ENCODE measurements at places on chromosomes 12 and 14.

GRCh38 chr14:42011221-42011620 lies 404.5 kb downstream of the LRFN5 start:
- no peak for DNase-seq

DNA sequence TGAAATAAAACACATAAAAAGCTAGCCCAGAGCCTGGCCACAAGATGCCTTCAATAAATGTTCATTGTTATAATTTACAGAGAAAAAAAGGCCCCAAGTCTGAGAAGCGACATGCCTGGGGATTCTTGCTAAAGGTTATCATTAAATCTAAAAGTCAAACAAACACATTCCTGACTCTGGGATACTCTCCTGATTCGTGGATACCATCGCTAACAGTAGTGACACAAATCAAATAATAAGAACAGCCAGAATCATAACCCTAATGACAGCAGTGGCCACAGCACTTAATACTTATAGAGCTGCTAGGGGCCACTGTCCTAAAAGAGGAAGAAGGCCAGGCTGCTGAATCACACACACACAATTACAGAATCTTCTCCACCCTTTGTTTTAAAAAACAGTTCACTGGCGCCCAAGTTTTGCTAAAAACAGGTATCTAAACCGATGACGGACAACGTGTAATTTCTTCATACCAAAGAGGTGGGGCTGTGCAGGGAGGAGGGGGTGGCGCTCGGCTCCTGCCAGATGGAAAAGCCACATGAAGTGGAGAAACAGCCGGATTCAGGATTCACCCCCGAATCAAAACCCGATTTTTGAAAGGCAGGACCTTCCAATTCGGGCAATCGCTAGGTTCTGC lies 1.2 kb downstream of the CLIP1 start:
- peak; percentile 31 for DNase-seq

DNA sequence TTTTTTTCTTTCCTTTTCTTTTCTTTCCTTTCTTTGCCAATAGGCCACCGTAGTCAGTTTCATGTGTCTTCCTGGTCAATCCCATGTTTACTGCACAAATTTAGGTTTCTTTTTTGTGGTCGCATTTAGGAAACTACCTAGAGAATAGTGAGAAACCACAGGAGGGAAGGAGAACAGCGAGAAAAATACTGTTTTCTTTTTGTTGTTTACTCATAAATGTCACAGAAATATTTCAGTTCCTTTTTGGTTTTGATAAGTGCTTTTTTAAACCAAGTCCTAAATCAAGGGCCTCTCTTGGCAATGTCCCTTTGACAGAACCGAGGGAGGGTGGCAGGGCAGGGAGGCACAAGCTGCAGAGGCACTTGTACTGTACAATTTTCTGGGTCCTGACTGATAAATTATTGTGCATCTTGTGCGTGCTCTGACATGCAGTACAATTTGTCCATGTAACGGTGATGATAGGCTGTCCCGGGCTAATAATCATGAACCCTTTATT lies 326.1 kb downstream of the CACNA1C start:
- no peak for DNase-seq

- DNase-seq = no peak
Measured at GRCh38 chr12:3122841-3123678, 45.9 kb downstream of the TSPAN9 start.

DNA sequence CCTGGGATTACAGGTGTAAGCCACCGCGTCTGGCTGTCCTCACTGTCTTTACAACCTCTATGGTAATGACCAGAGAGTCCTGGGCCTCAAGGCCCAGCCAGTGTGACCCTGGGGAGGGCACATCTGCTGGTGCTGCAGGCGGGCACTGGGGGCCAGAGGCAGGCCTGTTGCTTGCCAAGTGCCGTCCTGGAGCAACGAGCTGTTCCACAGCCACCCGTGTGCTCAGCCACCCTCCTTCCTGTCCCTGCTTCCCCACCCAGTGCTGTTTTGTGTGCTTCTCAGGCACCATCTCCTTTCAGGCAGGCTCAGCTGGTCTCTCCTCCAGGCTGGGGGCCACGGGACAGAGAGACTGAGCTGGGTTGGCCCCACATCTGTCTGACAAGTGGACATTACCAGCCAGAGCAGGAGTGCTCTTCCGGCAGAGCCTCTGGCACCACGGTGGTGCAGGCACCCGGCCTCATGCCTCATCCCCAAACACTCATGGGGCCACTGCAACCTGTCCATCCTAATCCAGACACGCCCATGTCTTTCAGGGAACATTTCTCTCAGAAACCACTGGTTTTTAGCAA lies 9.0 kb downstream of the SLC25A47 start:
- no peak for DNase-seq

Measured in glutamatergic neuron (in vitro differentiated cells).